ENCODE measurements at places on chromosomes 3 and 15.

DNA sequence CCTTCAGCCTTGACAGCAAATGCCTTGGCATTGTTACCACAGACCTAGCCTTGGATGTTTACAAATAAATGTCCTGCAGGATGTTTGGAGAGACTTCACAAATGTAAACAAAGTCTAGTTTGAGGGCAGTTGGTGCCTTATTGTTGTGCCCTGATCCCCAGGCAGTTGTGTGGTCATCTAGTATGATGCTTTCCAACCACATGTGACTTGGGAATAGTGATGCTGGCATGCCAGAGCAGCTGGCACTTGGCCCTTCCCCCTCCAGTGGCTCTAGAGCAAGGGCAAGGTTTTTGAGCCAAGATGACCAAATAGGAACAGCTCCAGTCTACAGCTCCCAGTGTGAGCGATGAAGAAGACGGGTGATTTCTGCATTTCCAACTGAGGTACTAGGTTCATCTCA, 258.2 kb downstream of the ADAMTS17 start:
- no peak for DNase-seq

DNA sequence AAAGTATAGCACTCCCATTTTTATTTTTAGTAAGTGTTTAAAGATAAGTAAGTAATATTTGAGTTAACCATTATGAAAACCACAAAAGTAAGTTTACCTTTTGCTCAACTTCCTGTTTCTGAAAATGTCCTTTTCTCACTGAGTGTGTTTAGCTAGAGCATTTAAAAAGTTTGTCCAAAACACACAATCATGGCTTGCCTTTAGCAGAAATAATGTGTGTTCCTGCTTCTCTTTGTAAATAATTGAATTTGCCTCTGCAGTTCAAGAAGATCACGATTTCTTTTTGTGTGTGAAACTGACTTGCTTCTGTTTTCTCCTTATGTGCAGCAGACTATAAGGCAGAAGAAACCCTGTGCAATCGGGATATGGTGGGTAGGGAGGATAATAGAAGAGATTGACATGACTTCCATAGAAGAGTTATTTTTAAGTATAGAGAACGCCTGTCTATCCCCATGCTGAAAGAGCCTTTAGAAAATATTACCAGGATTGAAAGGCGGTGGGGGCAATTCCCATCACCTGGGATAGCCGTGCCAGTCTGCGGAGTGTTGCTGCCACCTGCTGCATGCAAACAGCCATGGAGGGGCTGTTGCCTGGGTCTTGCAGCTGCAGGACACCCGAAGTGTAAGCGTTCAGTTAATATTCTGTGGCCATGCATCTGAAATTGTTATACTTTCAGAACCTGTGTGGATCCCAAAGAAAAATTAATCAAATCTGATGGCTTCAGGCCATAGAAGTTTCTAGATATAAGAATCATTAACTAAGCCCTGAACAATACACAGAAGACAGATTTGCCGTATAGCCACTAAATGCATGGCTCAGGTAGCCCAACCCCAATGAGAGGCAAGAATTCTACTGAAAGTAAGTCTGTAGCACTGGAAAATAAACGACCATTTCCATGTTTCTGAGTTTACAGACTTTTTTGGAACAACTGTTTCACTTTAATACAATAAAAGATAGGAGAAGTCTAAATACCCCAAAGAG, 2.4 kb upstream of the CD96 start:
- DNase-seq = peak; percentile 30

DNA sequence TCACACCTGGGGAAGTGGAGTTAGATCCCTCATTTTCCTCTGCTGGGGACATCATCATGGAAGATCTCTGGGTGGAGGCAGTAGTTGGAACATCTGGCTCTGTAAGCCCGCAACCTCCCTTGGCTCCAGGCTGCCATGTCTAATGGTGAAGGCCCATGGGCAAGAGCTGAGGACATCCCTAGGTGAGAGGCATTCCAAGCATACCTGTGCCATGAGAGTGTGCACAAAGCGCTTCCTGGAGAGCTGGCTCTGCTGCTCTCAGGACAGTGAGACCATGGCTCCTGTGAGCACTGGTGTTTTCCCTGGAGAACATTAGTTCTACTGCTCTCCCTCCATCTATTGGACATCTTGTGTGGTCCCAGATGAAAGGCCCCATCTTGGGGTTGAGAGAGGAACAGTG, 7.7 kb downstream of the MAPKAPK3 start:
- no peak for DNase-seq

DNA sequence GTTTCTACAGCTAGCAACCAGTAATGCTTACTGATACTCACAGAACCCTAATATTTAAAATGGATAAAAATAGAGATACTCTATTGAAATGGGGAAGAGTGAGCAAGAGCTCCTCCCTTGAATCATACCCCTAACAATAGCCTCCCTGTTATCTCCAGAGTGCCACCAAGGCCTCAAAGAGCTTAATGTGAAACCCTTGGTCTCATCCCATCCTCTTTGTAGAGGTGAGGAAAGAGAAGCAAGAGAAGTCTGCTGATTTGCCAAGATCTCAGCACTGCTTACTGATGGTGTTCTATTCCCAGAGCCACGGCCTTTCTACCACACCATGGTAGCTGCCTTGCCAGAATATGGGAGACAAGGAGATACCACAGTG, 463.4 kb upstream of the PROK2 start:
- no peak for DNase-seq

- DNase-seq = no peak
Observed at GRCh38 chr3:155065537-155065936, 14.6 kb upstream of the MME start.

DNA sequence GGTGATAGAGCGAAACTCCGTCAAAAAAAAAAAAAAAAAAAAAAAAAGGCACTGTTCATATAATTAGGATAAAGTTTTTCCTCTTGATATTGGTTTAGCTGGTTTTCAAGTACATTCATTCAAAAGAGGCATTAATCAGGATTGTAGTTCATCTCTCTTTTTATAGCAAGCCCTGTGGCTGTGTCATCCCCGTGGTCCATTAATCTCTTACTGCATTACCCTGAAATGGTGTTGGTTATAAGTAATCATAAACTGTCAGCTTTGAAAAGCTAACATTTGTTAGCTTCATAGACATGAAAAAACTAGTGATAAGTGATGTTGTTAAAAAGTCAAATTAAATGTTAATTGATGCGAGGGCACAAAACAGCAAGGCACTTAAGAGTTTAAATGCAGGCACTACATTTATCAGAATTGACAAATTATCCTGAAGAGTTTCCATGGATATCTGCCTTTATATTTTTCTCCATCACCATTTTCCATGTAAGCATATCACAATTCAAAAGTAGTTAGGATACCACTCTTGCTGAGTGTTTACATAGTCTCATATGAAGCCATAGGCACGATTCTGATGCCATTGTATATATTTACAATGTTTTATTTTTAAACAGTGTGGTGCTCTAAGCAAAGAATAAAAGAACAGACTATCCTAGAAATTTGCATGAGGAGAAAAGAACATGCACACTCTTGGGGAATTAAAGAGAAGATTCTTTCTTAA, 193.1 kb downstream of the OTOL1 start:
- DNase-seq = peak; percentile 67

DNA sequence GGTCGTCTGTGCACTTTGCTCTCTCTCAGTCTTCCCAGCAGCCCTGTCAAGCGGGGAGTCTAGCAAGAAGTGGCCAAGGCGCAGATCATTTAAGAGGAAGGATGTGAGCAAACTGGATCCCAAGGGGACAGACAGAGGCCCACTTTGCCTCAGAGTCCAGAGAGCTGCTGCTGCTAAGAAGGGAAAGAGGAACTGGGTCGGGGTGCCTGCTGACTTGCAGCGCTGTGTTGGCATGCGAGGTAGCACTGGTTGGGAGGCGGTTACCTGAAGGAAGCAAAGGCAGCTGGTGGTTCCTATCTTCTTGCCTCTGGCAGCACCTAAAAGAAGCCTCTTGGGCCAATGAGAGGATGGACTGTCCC, 28.1 kb downstream of the SMAD3 start:
- no peak for DNase-seq

GRCh38 chr3:169668072-169668956, 4.8 kb upstream of the MECOM start:
- DNase-seq = no peak

Data from NCI-H2081 treated with DMSO at 0.1 percent for 48 hours (cell line).